Activated CD4-positive, alpha-beta T cell treated with anti-CD3 and anti-CD28 coated beads, Interleukin-2, amount 50 U/mL, for 4 hours (primary cell): ENCODE measurements at places on chromosomes 3 and 15.

- DNase-seq = peak; percentile 67
Observed at GRCh38 chr3:71069797-71070196, 513.7 kb downstream of the FOXP1 start.

DNA sequence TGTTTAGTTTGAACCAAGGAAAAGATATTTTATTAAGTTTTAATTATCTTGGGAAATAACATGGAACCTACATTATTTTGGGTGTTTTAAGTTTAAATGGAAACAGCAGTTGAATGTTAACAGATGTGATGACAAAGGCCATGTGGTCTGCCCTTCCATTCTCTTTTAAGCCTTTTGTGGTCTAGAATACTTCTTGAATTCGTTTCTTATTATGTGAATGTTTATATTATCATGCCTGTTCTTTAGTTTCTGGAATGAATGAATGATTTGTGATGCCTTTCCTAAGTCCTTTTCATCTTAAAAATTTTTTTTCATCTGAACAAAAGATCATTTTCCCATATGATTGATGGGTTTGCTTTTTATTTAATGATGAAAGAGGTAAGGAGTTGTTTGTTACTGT lies 44.6 kb downstream of the SNRK start:
- no peak for DNase-seq

GRCh38 chr3:197828-198491 lies 1.4 kb downstream of the CHL1 start:
- DNase-seq = no peak

- no peak for DNase-seq
Observed at GRCh38 chr3:123282461-123282860, 80.7 kb downstream of the SEC22A start.

DNA sequence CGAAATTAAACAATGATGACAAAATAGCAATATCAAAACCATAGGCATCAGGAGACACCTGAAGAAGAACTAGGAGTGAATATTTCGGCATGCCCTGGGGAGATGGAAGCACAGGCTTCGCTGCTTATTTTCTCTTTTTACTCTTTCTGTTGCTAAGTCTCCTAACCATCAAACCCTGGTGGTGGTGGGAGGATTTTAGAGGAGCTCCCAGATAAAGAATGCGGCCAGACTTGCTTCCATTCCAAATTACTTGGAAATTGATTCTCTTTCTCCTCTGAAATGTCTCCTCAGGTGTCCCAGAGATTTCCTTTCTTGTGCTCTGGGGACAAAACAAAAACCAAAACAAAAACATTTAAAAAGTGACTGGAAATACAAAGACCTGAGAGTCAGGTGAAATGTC lies 243.0 kb downstream of the KBTBD8 start:
- no peak for DNase-seq
